Renal cortex interstitium (tissue), 15 donors: ENCODE measurements at places on chromosomes 11 and 22.
A peak's percentile ranks its signal among the peaks of the same experiment; 100 is the strongest.

DNA sequence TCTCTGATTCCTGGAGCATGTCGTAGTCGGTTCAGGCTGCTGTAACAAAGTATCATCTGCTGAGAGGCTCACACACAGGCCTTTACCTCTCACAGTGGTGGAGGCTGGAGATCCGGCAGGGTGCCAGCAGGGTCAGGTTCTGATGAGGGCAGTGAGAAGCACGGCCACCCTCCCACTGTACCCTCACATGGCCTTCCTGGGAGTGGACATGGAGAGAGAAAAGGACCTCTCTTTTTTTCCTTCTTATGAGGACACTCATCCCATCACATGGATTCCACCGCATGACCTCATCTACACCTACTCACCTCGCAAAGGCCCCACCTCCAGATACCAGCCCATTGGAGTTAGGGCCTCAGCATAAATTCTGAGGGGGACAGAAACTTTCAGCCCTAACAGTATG lies 99.5 kb downstream of the BCR start:
- no peak for DNase-seq

GRCh38 chr22:31503211-31503964 lies 7.1 kb downstream of the SFI1 start:
- DNase-seq = no peak

DNA sequence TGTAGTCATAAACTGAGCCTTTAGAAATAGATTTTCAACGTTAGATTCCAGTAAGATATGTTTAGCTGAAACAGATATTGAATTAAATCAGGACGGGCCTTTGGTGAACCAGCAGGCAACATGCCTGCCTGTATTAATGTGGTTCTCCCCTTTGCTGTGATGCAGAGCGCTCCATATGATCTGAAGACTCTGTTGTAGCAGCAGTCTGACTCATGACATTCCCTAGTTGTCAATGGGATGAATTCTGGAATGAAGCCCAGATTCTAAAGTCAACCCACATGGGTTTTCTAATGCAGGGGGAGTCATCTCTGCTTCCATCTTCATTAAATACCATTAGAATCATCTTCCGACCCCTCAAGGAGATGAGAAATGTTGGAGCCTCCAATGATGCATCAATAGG lies 864.5 kb downstream of the NTM start:
- no peak for DNase-seq

- DNase-seq = no peak
Measured at GRCh38 chr11:127521413-127521812, 520.8 kb upstream of the KIRREL3 start.

- no peak for DNase-seq
Measured at GRCh38 chr11:103279821-103280220, 170.6 kb downstream of the DYNC2H1 start.

- DNase-seq = no peak
Measured at GRCh38 chr11:12232160-12232559, 121.8 kb downstream of the MICAL2 start.

DNA sequence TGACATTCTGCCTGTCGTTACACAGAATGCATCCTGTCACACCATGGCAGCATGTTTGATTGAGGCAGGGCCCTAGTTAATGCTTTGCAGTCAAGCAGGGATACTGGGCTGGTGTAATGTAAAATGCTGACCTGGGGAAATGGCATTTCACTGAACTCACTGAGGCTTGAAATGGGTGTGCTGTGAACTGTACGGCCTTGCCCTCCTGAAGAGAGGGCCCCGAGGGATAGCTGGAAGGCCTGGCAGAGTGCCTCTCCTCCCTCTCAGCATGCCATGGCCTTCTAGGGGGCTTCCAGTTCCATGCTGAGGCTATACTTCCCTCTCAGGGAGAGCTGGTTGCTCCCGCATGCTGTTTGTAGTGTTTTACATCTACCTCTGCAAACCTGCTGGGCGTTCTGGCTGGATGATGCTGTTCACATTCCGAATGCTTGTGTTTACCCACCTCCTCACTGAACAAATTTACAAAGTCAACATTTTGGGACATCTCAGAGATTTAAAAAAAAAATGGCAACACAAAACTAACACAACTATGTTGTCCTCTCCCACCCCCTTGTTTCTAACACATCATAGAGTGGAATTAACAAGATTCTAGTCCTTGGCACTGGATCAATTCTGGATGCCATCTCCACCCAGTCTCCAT lies 416.7 kb upstream of the CADM1 start:
- no peak for DNase-seq

DNA sequence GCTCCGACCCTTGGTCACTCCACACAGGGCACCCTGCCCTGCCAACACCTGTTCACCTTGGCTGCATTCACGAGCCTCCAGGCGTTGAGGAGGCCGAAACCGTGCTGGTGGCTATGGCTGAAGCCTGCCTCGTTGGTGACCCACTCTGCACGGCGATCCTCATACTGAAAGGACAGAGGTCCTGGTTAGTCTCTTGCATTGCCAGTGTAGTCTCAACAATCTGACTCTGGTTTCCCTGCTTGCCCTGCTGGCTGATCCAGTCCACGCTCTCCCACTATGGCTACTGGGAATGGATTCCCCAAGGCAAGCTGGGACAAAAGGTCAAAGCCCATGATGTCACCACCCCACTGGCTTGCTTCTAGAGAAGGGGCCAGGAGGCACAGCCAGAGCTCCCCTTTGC lies 12.9 kb downstream of the PCSK7 start:
- DNase-seq = no peak

- DNase-seq = no peak
Measured at GRCh38 chr11:13268791-13269190, 8.8 kb upstream of the BMAL1 start.

DNA sequence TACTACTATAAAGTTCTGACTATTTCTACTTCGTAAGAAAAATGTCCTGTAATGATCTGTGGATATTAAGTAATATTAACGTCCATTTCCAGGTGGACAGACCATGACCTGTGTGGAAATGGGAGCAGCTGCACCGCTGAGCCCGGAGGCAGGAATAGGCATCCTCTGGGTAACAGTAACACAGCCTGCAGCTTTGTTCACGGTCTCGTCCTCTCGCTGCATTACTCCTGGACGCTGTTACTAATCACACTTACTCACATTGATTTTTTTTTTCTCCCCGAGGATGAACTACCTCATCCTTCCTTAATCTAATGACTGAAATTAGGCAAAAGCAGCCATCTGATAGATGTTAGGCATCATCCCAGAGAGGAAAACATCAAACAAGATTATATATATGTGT lies 345.7 kb upstream of the NARS2 start:
- no peak for DNase-seq

DNA sequence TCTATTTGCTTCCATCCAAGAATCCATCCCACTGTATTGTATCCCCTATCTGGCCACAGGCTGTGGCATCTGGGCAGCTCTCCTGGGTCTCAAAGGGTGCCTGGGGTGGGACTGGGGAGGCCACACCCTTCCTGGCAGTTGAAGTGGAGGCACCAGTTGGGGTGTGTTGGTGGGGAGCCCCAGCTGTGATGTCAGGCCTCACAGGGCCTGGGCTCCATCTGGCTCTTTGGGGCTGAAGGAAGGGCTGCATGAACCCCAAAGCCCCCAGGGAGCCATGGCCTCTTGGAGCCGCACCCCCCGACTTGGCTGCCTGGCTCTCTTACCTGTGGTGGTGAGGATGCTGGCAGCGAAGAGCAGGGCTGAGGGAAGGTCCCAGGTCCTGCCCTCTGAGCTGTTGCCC lies 469 bp downstream of the KCNK7 start:
- no peak for DNase-seq

- no peak for DNase-seq
Measured at GRCh38 chr11:69928975-69929374, 109.8 kb upstream of the FGF3 start.

GRCh38 chr11:67375320-67376055 lies 2.1 kb upstream of the CLCF1 start:
- no peak for DNase-seq

DNA sequence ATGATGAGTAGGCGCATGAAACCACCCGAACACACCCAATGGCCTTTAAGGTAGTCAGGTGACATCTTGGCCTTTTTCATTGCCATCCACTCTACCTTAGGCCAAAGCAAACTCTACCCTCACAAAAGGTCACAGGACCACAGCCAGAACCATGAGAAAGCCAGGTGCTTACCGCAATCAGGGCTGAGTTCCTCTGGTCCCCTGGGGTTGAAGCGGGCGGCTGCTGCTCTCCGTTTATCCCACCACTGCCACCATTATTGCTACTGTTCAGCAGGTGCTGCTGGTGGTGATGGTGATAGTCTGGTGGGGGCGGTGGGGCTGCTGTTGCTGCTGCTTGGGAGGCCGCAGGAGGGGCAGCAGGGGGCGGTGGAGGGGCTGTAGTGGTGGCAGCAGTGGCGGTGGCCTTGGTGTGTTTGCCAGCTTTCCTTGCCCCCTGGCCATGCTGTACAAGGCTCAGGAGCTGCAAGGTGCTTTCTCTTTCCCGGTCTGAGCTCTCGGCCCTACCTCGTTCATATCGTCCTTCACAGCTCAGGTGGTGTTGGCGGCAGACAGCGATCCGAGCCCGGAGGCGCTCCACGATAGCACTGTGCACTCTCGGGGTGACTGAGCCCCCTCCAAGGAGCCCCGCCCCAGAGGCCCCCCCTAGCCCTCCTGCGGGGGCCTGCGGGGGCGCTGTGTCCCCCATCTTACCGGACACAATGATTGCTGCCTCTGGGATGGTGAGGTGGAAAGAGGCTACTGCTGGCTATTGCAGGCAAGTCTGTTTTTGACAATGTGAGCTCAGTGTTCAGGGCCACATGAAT lies 1.6 kb downstream of the MAML2 start:
- no peak for DNase-seq

GRCh38 chr11:91966368-91966767 lies 258.2 kb upstream of the FAT3 start:
- DNase-seq = no peak

DNA sequence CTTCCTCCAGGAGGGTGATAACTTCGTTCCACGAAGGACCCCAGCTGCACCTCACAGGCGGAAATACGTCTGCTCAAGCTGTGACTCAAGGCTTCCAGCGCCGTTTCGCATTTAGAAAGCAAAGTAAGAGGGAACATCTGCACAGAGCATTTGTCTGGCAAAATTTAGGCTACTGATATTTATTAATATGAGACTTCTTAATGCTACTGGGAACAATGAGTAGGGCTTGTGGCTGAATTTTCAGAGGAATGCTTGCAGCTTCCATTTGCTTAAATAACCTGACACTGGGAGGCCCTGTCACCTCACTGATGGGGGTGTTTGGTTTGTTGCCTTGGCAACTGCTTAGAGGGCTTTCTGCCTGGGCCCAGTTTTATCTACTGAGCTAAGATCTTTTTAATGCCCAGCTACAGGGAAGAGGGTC lies 14.7 kb upstream of the ST14 start:
- DNase-seq = peak; percentile 44

- no peak for DNase-seq
Measured at GRCh38 chr22:48068323-48068885, 1306.0 kb downstream of the TBC1D22A start.

- DNase-seq = no peak
Measured at GRCh38 chr11:9858822-9859221, 194.9 kb downstream of the SWAP70 start.

DNA sequence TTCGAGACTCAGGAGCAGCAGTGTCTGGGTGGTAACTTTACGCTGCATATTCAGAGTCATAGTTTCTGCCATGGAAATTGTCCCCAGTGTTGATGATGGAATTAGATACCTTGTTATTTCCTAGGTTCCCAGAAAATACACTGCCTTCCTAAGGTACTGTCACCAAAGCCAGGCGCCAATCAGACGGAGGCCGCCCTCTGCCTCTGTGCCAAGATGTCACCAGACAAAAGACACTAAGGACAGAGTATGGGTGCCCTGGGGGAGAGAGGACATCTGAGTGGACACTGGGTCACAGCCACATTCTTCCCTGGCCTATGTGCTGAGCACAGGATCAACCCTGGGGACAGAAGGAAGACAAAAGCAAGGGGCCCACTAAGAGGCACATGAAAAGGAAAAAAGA lies 11.2 kb downstream of the PLA2G6 start:
- no peak for DNase-seq

DNA sequence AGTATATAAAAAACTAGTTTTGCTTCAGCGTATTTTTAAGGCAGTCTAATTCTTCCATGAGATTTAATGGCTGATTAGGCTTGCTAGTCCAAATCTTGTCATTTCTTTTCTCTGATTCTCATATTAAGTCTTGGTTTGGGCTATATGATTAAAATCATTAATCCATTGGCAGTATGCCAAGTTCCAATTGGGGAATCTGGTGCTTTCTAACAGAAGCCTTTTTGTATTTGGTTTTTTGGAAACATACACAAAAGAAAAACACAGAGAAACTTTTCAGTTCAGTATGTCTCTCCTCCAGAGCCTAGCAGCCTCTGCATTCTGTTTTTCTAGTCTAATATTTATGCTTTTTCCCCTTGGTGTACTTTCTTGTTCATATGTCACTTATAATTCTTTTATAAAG lies 37.9 kb downstream of the SWAP70 start:
- DNase-seq = no peak

DNA sequence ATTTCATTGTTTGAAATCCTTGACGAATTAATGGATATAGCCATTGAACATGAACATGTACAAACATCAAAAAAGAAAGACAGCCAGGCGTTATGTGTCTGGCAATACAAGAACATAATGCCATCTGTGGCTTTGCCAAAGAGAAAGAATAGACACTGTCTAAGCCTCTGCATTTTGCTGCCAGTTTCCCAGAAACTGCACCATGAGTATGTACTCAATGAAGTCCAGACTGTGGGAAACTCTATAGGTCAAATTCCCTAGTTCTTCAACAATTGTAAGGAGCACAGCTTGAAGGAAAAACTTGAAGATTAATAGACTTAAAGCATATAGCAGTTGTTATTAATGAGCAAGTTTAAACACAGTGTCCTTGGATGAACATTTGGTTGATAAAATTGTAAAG lies 71.3 kb downstream of the BBOX1 start:
- no peak for DNase-seq

- no peak for DNase-seq
Measured at GRCh38 chr22:25564979-25565677, 653 bp downstream of the GRK3 start.

- DNase-seq = no peak
Measured at GRCh38 chr11:93603225-93604007, 58.1 kb upstream of the CEP295 start.

- peak; percentile 81 for DNase-seq
Measured at GRCh38 chr11:2306452-2306823, 4.6 kb downstream of the TSPAN32 start.

DNA sequence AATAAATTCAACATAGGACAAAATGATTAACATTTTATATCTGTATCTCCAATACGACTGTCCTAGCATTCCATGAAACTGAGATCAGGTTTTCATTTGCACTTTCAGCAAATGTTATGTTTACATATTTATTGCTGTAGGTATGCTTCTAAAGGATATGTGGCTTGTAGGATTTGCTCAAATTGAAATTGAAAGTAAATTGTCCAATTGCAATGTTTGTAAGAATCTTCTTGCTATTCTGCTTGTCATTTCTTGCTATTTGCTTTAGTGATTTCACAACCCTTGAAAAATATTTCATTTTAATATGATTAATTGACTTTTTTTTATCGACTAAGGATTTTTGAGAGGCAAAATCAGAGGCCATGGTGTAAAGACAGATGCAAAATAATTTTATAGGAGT lies 904.2 kb upstream of the RAG2 start:
- DNase-seq = no peak

- no peak for DNase-seq
Measured at GRCh38 chr11:9362393-9362863, 22.0 kb upstream of the IPO7 start.

- DNase-seq = no peak
Measured at GRCh38 chr11:62622476-62623089, 797 bp upstream of the B3GAT3 start.

- DNase-seq = no peak
Measured at GRCh38 chr11:104957280-104957679, 11.1 kb downstream of the CASP4 start.
